ENCODE measurements at places on chromosomes 7 and 10.

- DNase-seq, result no peak
Observed at GRCh38 chr10:46169736-46170135, 117.1 kb upstream of the ANTXRL start.

DNA sequence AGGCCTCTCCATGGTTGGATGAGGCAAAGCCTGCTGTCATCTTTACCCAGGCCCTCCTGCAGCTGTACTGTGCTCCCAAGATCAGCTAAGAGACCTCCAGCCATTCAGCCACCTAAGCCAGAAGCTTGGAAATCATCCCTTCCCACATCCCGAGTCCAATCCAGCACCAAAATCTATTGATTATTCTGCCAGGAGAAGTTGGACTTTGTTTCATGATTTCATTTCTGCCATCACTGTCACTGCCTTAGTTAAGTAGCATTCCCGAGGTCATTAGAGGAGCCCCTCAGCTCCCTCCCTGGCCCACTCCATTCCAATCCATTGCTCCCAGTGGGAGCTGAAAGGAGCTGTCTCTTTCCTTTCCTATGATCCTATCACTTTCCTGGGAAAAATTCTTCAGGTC is 14.1 kb downstream of the AKR1E2 start:
- DNase-seq, result no peak

DNA sequence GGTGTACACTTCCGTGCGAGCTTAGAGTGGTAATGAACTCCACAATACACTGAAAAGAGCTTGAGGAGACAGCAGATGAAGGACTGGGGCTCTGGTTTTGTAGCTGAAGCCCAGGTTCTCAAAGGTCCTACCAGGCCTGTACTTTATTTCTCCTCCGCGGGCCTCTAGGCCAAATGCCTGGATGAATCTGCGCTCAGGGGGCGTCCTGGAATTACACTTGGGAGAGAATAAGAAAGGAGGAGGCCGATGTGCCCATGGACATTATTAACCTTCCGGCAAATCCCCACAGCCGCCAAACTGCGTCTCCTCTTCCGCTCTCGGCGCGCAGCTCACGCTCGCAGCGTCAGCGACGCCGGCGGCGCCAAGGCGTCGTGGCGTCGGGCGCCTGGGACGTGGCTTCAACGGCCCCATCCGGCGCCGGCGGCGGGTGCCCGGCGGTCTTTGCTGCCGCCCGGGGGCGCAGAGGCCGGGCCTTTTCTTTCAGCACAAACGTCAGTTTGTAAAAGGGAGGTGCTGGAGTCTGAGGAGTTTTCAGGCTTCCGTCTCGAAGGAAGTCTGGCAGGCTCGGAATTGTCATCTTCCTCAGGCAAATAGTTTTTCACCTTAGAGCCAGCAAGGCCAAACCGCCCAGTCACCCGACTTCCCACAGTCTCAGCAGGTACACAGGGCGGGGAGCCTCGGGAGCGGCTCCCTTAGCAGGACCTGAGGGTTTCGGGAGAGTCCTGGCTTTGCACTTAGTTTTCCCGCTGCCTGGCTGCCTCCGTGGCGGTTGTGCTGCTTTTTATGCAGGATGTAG is at the start of gene CCDC7:
CCDC7 (plus strand) TSS at position 401 of the 796 bp plus-strand sequence. CDS start 5,503 bp downstream, outside the sequence.
- peak; percentile 64 for DNase-seq

- peak; percentile 10 for DNase-seq
Observed at GRCh38 chr7:82740246-82740848, 296.8 kb upstream of the CACNA2D1 start.

- DNase-seq, result no peak
Observed at GRCh38 chr10:71259815-71260501, 47.6 kb downstream of the UNC5B start.

GRCh38 chr7:44156453-44157010 is 15.4 kb upstream of the MYL7 start:
- DNase-seq, result no peak

Data from pulmonary artery endothelial cell (primary cell).